ENCODE measurements at places on chromosomes 6 and 20.

- no peak for DNase-seq
Measured at GRCh38 chr6:111725446-111726112, 119.9 kb upstream of the TRAF3IP2 start.

DNA sequence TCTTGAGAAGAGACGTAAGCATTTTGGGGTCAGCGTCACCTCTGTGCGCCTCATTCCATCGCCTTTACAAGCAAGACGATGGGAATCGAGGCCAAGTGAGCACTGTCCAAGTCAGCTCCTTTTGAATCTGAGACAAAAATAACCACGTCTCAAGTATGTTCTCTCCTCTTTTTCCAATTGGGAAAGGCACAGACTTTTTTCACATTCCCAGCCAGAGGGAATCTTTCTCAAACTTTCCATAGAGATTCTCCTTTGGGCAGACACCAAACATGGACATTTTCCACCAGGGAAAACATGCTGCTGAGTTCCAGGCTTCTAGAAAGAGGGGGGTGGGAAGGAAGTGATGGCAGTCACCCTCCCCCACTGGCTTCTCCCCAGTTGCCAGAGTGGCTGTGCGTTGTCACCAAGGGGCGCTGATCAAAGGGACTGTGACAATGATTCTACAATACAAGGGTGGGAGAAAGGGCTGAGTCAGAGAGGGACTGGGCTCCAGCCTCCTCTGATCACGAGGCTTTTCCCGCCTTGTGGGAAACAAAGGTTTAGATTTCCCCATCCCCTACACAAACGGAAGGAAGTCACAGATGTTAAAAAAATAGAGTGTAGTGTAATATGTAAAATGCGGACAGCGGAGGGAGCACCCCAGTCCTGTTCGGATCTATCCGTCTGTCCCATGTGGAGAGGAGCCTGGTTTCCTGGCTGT is 281.9 kb upstream of the RNF24 start:
- no peak for DNase-seq

GRCh38 chr6:154457046-154457713 is 53.3 kb downstream of the CNKSR3 start:
- DNase-seq, result no peak

DNA sequence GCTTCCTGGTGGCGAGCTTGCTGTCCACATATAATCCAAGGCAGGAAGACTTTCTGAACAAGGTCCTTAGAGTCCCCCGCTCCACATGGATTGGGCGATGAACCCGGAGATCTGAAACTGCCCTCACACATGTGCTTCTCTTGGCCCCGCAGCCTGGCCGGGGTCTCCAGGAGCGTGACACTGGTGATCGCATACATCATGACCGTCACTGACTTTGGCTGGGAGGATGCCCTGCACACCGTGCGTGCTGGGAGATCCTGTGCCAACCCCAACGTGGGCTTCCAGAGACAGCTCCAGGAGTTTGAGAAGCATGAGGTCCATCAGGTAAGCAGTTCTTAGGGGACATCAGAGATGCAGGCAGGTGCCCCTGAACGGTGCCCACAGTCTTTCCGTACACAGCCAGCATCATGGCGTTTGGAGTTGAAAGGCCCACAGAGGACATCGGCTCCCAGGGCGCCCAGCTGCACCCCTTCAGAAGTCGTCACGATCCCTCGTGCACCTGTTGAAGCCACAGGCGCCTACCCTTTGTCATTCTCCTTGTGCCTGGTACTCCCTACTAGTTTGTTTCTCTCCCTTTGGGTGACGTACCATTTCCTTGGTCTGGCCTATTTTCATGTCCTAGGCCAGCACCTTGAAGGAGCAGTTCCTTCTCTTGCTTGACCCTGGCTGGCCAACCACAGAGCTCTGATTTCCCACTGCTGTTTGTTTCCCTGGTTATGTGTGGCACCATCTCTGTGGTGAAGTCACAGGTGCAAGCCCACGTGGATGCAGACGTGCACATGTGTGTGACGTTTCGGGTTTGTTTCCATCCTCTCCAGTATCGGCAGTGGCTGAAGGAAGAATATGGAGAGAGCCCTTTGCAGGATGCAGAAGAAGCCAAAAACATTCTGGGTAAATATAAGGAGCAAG is 43.3 kb upstream of the IRF4 start:
- DNase-seq, result no peak

GRCh38 chr6:107564589-107564951 is 74.7 kb downstream of the SOBP start:
- no peak for DNase-seq

DNA sequence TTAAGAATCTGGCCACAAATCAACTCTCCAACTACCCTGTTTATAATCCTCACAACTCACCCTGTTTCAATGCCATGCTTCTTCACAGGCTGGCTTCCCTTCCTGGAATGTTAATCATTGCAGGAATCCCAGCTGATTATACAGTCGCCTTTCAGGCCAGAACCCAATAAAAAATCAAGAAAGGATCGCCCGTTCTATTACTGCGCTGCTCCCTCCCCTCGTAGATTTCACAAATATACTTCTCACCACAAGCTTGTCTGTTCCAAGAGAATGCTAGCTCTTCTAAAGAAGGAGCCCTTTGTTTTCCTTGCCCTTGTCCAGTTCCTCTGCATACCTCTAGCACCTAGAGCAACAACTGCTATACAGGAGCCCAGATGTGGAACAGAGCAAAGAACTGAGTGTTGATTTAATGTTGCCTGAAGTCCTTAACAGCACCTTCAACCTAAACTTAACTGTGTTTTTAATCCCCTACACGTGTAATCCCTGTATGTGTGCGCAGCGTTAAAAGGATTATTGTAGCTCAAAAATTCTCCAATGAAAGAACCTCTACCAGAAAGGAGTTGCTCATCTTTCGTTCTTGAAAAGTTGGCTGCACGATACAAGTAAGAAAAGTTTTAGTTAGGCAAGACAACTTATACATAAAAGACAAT is 988 bp downstream of the ECHDC1 start:
- DNase-seq, result peak; percentile 35

DNA sequence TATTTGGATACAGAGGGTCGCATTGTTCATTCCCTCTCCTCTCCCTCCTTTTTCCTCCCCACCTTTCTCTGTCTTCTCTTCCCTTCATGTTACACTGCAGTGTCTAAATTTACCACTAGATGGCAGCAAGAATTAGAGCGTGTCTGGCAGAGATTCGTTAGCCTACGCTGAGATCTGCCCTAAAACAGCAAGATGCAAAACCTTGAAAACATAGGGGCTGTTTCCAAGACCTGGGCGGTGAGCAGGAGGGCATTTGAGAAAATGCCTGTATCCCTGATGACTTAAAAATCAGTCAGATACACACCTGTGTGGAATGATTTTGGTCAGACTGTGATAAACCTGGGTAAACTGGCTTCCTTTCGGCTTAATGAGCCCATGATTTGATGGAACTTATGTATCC is 101.5 kb upstream of the ISM1 start:
- DNase-seq, result peak; percentile 41

DNA sequence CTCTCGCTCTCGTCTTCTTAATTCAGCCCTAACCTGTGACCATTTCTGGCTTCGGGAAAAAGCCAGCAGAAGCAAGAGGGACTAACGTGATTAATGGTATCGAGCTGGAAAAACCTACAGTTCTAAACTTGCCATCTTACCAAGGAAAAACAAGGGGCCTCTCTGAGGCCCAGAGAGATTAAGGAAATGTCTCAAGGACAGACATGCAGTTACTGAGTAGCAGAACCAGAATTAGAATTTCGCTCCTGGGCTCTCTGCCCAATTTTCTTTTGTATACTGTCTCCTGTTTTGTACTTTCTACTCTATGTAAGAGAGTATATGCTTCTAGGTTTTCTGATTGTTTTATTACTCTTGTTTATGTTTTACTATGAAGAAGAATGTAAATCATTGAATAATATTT is 67.8 kb upstream of the LTV1 start:
- DNase-seq, result no peak

DNA sequence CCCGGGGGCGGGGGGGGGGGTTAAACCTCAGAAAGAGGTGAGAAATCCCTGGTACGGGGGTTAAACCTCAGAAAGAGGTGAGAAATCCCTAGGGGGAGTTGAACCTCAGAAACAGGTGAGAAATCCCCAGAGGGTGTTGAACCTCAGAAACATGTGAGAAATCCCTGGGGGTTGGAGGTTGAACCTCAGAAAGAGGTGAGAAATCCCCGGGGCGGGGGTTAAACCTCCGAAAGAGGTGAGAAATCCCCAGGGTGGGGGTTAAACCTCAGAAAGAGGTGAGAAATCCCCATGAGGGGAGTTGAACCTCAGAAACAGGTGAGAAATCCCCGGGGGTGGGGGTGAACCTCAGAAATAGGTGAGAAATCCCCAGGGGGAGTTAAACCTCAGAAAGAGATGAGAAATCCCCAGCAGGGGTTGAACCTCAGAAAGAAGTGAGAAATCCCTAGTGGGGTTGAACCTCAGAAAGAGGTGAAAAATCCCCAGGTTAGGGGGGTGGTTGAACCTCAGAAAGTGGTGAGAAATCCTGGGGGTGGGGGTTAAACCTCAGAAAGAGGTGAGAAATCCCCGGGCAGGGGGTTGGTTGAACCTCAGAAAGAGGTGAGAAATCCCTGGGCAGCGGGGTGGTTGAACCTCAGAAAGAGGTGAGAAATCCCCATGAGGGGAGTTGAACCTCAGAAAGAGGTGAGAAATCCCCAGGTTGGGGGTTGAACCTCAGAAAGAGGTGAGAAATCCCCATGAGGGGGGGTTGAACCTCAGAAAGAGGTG is 87.4 kb downstream of the PLG start:
- DNase-seq, result no peak

GRCh38 chr6:78589436-78589835 is 277.9 kb upstream of the IRAK1BP1 start:
- DNase-seq, result no peak

Measured in Calu3 (cell line).